Suprapubic skin (tissue), 4 donors: ENCODE measurements at places on chromosomes 6 and 20. TPM values are rescaled to one million over a fixed set of nuclear protein-coding genes. Genes with fewer than 3 reads are reported as not detected.

The CDYL gene
- total RNA-seq = 70.6 TPM

The TCF15 gene
- total RNA-seq = not detected

The RSPH3 gene
- 10.1 TPM for total RNA-seq

The PARD6B gene
- total RNA-seq = 9.1 TPM

DNA sequence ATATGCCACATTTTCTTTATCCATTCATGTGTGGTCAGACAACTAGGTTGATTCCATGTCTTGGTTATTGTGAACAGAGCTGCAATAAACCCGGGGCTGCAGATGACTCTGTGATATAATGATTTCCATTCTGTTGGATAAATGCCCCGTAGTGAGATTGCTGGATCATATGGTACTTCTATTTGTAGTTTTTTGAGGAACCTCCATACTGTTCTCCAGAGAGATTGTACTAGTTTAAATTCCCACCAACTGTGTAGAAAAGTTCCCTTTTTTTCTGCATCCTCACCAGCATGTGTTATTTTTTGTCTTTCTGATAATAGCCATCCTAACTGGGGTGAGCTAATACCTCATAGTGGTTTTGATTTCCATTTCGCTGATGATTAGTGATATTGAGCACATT is 62.2 kb upstream of the MAP3K4 start:
- H3K27ac ChIP-seq = no peak overlapping the region
- H3K27me3 ChIP-seq = peaks cover 7% of the 10 kb centered on the region
- no peak for DNase-seq
- peaks cover 14% of the 10 kb centered on the region for H3K4me1 ChIP-seq
- no peaks in the 10 kb centered on the region for H3K36me3 ChIP-seq
- no peak overlapping the region for H3K4me3 ChIP-seq

- H3K4me1 ChIP-seq = no peaks in the 10 kb centered on the region
- no peak overlapping the region for H3K27ac ChIP-seq
- no peaks in the 10 kb centered on the region for H3K27me3 ChIP-seq
- DNase-seq = no peak
Observed at GRCh38 chr6:130000526-130001421, 17.6 kb upstream of the L3MBTL3 start.

GRCh38 chr20:20466341-20466879 is 98.5 kb downstream of the INSM1 start:
- H3K27me3 ChIP-seq = no peaks in the 10 kb centered on the region
- DNase-seq = no peak
- no peak overlapping the region for H3K27ac ChIP-seq
- peaks cover 20% of the 10 kb centered on the region for H3K36me3 ChIP-seq
- H3K4me3 ChIP-seq = no peak overlapping the region

- no peak for DNase-seq
- H3K4me3 ChIP-seq = peak overlapping the region; percentile 7
- H3K27me3 ChIP-seq = no peaks in the 10 kb centered on the region
- peak overlapping the region; percentile 59 for H3K27ac ChIP-seq
- H3K36me3 ChIP-seq = no peaks in the 10 kb centered on the region
Observed at GRCh38 chr6:52552278-52552643, 24.6 kb downstream of the TRAM2 start.

DNA sequence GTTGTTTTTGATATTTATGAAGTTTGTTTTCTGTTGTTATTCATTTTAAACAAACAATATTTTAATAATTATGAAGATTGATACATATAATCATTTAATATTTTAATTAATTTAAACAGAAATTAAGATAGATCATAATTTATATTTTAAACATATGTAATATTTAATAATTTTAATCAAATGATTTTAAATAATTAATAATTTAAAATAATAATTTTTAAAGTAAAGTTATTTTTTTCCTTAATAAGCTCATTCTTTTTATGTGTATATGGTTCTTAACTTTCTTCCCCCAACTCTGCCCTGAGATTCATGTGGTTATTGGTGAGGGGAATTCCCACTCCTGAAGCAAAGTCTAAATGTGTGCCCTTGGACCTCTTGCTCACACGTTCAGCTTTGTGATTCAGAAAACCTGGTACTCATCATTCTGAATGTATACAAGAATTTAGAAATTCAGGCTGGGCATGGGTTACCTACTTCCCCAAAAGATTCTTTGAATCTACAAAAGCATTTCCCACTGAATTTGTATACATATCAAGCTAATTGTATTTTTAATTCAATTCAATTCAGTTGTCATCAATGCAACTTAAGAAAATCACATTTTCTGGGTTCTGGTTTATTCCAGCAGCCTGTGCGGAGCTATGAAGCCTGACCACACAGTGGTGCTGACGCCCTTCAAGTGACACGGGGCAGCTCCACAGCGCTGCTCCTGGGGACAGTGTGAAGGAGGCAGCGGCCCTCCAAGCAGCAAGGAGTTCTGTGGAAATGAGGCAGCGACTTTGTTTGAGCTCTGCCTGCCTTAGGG is 168.9 kb upstream of the UST start:
- peak; percentile 83 for DNase-seq
- H3K36me3 ChIP-seq = no peaks in the 10 kb centered on the region
- H3K4me3 ChIP-seq = no peak overlapping the region

- no peaks in the 10 kb centered on the region for H3K27me3 ChIP-seq
- H3K4me3 ChIP-seq = no peak overlapping the region
- no peaks in the 10 kb centered on the region for H3K4me1 ChIP-seq
- H3K27ac ChIP-seq = no peak overlapping the region
- no peak for DNase-seq
- no peaks in the 10 kb centered on the region for H3K36me3 ChIP-seq
Observed at GRCh38 chr6:109174916-109175315, 79.6 kb downstream of the CEP57L1 start.

- H3K27me3 ChIP-seq = no peaks in the 10 kb centered on the region
- no peak for DNase-seq
- no peak overlapping the region for H3K4me3 ChIP-seq
Observed at GRCh38 chr20:15446373-15446772, 1109.0 kb upstream of the FLRT3 start.

- H3K4me1 ChIP-seq = peaks cover 64% of the 10 kb centered on the region
- H3K36me3 ChIP-seq = no peaks in the 10 kb centered on the region
- DNase-seq = no peak
- H3K4me3 ChIP-seq = no peak overlapping the region
- no peaks in the 10 kb centered on the region for H3K27me3 ChIP-seq
Observed at GRCh38 chr6:137237413-137238170, 18.4 kb upstream of the IFNGR1 start.

DNA sequence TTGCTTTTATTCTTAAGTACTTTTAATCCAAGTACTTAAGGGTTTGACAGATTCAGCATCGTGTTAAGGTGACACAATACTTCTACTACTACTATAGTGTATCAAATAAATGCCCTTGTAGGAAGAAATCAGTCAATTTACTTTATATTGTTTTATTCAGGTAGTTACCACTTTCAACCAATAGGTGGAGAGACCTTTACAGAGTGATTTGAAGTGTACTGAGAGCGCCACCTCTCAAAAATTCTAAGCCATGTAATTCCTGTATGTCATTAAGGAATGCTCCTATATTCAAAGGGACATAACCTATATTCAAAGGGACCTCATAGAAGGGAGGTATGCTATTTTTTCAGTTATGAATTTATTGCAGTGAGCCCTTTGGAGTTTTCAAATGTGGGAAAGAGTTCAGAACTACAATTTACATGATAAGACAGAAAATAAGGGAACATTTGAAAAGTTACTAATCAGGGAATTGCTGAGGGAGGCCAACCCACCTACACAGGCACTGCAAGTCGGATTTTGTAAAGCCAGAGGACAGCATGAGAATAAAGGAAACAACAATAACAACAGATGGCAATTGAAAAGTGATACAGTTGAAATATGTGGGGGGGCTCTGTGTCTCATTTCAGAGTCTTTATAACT is 955.6 kb downstream of the TBC1D32 start:
- H3K4me1 ChIP-seq = no peaks in the 10 kb centered on the region
- H3K4me3 ChIP-seq = no peak overlapping the region
- DNase-seq = no peak
- H3K27me3 ChIP-seq = no peaks in the 10 kb centered on the region

DNA sequence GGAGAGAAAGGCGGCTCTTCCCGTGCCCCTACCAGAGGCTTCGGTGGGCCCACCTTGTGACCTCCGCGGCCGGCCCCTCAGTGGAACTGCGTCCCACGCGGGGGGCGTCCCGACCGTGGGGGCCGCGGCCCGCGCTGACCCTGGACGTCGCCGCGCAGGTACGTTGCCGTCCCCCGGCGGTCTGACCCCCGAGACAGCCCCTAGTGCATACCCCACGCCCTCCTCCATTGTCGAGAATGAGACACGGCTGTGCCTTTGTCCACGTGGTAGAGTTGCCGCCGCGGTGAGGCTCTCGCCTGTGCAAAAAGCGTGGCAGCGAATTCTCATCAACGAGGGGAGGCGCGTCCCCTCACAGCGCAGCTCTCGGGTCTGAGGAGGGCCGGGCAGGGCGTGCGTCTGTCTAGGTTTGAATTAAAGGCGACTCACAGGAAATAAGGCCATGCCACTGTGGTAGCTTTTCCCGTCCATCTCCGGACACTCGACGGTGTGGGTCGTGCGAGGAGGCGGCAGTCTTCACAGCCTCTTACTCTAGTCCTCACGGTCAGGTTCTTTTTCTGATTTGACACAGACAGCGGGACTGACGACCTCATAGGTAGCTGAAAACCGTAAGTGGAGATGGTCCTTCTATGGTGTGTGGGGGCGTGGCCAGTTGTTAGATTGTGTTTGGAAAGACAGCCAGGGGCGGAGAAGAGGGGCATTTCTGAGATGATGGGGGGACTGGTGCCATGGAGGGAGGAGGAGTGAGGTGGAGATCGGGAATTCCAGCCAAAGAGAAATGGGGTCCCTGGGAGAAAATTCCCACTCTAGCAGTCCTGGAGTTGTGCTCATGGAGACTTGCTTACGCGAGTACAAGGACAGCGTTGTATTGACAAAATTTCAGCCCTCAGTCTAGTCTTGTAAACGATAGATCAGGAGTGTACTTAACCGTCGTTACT is 580 bp downstream of the NXT1 start:
- H3K27ac ChIP-seq = peak overlapping the region; percentile 99
- no peaks in the 10 kb centered on the region for H3K27me3 ChIP-seq
- DNase-seq = no peak
- peaks cover 30% of the 10 kb centered on the region for H3K4me1 ChIP-seq
- peaks cover 27% of the 10 kb centered on the region for H3K36me3 ChIP-seq

GRCh38 chr20:11045412-11046175 is 371.8 kb upstream of the JAG1 start:
- DNase-seq = no peak
- no peaks in the 10 kb centered on the region for H3K4me1 ChIP-seq
- H3K36me3 ChIP-seq = no peaks in the 10 kb centered on the region
- H3K27ac ChIP-seq = no peak overlapping the region
- no peak overlapping the region for H3K4me3 ChIP-seq
- H3K27me3 ChIP-seq = no peaks in the 10 kb centered on the region

- H3K36me3 ChIP-seq = no peaks in the 10 kb centered on the region
- no peaks in the 10 kb centered on the region for H3K27me3 ChIP-seq
- no peak for DNase-seq
Observed at GRCh38 chr6:7136859-7137334, 29.1 kb downstream of the RREB1 start.
